LHCN-M2 (cell line): ENCODE measurements at places on chromosomes 16 and 17. TPM values are rescaled to one million over a fixed set of nuclear protein-coding genes. Genes with fewer than 3 reads are reported as not detected.

- no peak for DNase-seq
Observed at GRCh38 chr17:81091154-81091553, 56.2 kb downstream of the BAIAP2 start.

DNA sequence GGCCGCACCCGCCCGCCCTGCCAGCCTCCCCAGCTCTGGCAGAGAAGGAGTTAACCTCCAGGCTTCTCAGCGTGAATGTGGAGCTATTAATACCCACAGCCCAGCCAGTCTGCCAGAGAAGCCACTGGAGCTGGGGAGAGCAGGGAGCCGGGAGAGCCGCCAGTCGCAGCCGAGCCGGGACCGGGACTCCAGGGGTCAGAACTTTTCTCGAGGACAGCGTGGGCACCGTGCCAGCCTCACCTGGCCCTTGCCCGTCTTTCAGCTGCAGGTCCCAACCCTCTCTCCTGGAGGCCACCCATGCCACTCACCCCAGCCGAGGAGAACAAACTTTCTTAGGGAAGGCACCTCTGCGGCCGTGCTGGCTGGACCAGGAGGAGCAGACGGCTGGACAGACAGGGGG lies 33.8 kb upstream of the SBK1 start:
- DNase-seq, result no peak

- no peak for DNase-seq
Observed at GRCh38 chr17:57403236-57403635, 146.9 kb downstream of the MSI2 start.

GRCh38 chr17:20989991-20990855 lies 52.6 kb downstream of the USP22 start:
- no peak for DNase-seq

DNA sequence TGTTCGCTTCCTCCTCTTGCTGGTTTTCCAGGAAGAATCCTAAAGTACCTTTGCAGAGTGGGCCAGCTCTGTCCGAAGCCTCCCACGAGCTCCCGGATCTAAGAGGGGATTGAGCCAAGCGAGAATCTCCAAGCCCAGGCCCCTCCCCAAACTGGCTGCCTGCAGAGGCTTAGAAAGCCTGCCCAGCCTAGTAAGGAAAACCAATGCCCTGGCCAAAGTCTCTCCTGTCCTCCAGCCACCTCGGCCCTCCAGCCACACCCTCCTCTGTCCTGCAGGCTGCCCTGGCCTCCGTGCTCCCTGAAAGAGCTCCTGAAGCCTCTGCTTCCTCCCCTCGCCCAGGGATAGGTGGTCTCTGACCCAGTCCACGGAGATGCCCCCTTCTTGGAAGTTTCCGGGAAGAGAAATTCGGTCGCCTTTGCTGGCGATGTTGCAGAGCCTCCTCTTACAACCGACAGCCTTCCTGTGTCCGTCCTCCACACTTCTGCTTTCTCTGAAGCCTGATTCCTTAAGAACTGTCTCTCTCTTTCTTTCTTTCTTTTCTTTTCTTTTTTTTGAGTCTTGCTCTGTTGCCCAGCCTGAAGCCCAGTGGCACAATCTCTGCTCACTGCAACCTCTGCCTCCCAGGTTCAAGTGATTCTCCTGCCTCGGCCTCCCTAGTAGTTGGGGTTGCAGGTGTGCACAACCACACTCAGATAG lies 54.9 kb upstream of the TOB1 start:
- DNase-seq, result no peak

CHST6 gene
- 1.8 and 1.9 TPM in 2 replicates for total RNA-seq

TBC1D3 gene
- total RNA-seq, result not detected in 2 replicates

AIPL1 gene
- total RNA-seq, result not detected in 2 replicates

CDH15 gene
- total RNA-seq, result 186 and 201 TPM in 2 replicates

DNA sequence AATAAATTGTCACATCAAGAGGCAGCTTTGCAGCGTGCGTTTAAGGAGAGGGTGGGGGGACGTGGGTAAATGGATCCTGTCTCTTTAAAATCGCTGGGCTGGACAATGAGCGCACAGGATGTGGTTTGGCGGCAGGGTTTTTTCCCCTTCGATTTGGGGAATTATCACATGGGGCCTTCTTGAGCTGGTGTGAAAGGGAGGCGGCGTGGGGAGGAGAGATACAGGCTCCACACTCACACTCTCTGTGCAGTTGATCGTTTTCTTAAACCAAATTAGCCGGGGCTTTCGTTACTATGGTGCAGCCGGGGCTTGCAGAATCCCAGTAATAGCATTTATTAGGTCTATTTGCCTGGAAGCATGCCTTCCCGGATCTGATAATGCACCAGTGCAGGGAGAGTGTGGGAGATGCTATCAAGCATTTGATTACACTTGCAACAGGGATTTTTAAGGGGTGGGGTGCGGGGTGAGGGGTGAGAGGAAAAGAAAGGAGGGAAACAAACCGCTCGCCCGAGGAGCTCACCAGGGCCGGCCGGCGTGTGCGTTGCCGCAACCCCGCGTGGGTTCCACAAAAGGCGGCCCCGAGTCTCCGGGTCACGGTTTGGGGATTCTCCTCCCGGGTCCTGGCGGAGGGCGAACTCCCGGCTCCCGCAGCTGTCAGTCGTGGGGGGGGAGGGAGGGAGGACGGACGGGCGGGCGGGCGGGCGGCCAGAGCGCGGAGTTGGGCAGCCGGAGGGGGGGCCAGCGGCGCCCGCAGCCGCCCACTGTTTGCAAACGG lies 58.8 kb upstream of the GSE1 start:
- peak; percentile 84 for DNase-seq

SDK2 gene
- under 0.01 TPM in 1 of 2 replicates, not detected in the other for total RNA-seq

DNA sequence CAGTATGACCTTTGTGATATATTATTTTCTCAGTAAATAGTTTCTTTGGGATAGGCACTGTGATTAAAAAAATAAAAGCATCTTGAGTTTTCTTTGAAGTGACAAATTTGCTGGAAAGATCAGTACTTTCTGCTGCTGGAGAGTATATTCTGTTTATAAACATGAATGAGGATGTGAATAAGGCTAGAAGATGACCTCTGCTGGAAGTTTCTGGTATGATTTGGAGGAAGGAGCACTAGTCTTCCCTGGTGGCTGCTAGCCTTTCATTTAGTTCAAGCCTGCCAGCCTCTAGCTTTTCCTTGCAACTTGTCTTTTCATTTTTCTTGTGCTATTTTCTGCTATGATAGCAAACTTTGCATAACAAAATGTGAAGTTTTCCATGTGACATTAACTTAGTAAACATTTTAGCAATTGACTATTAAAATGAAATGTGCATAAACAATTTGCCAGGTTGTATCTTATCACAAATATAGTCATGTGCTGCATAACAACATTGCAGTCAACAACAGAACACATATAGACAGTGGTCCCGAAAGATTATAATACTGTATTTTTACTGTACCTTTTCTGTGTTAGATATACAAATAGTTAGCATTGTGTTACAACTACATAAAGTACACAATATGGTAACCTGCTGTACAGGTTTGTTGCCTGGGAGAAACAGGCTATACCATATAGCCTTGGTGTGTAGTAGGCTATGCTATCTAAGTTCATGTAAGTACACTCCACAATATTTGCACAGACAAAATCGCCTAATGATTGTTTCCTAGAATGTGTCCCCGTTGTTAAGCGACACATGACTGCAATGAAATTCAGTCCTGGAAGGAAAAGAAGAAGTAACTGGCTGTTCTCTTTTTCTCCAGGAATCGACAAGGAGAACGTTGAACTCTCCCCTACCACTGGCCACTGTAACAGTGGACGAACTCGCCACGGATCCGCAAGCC lies 18.1 kb upstream of the RAB11FIP4 start:
- peak; percentile 65 for DNase-seq

DNA sequence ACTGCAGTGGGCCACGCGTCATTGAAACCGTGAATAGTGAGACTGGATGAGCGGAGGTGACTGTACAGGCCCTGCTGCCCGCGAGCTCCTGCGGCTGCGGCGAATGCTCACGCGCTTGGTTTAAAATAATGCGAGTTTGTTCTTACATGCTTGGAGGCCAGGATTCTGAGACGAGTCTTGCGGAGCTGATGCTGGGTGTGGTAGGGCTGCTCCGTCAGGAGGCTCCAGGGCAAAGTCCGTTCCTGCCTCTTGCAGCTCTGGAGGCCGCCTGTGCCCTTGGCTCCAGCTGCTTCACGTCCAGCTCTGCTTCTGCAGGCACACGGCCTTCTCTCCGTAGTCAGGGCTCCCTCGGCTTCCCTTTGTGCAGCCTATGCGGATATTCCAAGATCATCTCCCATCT lies 9.5 kb downstream of the ACSF3 start:
- DNase-seq, result no peak

DNA sequence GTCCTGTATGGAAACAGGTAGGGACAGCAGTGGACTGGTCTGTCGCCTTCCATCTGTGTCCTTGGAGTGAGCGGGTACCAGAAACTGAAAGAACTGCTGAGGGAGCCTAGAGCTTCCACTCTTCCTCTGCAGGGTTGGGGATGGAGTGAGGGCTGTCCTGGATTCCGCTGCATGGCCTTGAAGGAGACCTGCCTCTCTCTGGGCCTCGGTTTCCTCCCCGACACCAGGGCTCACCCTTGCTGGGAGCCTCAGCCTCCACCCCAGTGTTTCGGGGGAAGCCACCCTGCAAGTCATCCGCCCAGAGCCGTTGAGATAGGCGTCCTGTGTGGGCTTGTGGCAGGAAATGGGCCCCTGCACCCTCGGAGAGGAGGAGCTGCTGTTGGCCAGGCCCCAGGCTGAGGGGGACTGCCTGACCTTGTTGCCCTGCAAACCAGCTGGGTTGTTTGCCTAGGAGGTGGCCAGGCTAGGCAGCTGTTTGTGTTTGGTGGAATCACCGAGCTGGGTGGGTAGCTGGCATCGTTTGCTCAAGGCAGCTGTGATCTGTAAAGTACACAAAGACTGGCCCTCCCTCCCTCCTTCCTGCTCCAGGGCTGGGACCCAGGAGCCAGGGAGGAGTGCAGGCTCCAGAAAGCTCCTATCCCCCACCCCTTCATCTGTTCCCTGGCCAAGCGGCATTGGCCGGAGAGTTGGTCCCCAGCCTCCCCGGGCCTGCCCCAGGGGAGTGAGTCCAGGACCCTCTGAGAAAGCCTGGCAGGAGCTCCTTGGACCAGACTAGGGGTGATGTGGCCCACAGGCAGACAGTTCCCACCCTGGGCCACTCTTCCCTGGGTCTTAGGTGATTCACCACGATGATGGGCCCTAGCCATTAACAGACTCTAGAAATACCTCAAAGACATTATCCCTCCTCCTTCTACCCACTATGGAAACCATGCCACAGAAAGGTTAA lies 1.3 kb downstream of the RAB37 start:
- DNase-seq, result peak; percentile 65

GRCh38 chr17:28916302-28916934 lies 13.5 kb upstream of the DHRS13 start:
- no peak for DNase-seq

DNA sequence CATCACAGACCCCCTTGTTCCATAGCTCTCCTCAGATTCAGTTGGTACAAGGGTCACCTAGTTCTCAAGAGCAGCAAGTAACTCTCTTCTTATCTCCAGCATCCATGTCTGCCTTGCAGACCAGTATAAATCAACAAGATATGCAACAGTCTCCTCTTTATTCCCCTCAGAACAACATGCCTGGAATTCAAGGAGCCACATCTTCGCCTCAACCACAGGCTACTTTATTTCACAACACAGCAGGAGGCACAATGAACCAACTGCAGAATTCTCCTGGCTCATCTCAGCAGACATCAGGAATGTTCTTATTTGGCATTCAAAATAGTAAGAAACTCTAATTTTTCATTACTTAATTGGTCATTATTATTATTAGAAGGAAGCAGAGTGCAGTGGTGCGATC lies 32.4 kb downstream of the NQO1 start:
- no peak for DNase-seq

- peak; percentile 92 for DNase-seq
Observed at GRCh38 chr16:89489040-89489897, 1.1 kb downstream of the ANKRD11 start.

DNA sequence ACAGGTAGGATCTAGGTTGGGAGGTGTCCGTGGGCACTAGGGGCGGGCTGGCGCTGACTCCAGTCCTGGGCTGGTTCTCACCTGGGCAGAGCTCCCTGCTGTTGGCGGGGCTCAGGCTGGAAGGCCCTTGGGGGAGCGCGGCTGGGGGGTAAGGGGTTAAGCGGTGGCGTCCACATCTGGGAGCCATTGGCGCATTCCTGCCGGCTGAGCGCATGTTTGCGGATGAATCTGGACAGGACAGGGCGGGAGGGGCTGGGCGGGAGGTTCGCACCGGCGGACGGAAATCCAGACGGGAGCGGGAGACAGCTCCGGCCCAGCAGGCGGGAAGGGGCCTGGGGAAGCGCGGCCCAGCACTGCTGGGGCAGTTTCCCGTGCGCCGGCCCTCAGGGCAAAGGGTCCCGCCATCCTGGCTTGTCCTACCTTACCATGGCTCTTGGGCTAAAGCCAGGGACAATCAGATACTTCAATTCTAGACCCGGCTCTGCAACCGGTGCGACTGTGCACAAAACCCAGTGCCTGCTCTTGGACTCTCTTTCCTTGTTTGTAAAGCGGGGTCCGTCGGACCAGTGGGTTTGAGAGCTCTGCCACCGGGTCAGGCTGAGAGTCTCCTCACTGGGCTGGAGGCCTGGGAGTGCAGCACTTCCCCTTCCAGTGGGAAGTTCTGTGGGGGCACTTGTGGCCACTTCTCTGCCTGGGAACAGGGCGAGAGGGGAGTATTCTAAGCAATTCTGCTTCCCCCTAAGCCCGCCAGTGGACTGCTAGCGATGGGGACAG lies 7.8 kb downstream of the RARA start:
- peak; percentile 65 for DNase-seq

SYT17 gene
- 0.45 TPM in 1 of 2 replicates, not detected in the other for total RNA-seq

DNA sequence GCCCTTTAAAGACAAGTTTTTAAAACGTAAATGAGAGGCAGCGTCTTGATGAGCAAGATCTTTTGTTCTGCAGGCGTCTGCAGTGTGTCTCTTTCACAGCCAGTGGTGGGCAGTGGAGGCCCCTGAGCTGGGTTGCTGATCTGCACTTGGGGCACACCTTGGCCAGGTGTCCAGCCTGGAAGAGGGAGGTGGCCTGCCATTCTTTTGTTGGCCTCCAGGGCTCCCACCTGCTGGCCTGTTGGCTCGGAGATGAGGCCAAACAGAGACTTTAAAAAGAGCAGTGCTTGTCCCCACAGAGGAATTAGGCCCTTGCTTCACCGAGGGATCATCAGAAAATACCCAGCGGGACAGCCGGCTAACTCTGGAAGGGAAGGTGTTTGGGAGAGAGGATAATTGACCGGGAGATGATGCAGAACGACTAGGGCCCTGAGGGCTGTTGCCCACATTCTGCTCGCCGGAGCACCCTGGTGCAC lies 145.9 kb upstream of the PLCG2 start:
- no peak for DNase-seq
